ENCODE measurements at places on chromosomes 7 and 10.

- no peak for DNase-seq
Observed at GRCh38 chr7:131218727-131219128, 108.9 kb upstream of the MKLN1 start.

DNA sequence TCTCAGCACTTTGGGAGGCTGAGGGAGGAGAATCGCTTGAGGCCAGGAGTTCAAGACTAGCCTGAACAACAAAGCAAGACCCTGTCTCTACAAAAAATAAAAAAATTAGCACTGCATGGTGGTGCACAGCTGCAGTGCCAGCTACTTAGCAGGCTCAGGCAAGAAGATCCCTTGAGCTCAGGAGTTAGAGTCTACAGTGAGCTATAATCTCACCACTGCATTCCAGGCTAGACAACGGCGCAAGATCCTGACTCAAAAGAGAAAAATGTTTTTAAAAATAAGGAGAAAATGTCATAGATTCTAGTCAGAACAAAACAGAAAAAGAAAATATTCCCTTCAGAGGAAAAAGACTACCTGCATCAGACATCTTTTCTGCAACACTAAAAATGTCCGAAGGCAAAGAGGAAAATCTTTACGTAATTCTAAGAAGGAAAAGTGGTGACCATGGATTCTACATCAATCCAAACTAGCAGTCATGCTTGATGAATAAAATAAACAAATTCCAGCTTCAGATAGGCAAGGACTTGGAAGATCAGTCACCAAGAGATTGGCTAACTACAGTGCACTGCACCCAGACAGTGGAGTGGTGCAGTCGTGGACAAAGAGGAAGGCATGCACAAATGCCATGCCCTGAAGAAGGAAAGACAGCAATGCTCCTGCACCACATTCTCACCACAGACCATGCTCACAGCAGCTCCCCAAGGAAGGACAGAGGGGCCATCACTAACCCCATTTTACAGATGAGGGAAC, 54.3 kb downstream of the ERCC6 start:
- DNase-seq, result no peak

- no peak for DNase-seq
Observed at GRCh38 chr10:119290301-119291048, 83.1 kb downstream of the GRK5 start.

DNA sequence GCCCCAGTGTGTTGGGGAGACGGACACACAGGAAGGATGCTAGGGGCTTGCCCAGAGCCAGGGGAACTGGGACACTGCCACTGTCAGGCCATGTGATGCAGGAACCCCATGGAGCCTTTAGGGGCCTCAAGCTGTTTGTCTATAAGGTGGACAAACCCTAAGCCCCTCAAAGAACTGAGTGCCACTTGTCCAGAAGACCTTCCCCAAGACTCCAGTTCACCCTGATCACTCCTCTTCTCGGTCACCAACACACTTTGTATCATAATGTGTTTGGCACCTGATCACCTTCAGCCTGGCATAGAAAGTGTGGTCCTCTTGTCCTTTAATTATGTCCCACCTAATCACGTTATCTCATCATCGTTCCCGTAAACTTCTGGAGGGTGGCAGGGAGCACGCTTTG, 700 bp downstream of the H2BK1 start:
- no peak for DNase-seq

- DNase-seq, result no peak
Observed at GRCh38 chr10:74022926-74023629, 25.2 kb downstream of the VCL start.

DNA sequence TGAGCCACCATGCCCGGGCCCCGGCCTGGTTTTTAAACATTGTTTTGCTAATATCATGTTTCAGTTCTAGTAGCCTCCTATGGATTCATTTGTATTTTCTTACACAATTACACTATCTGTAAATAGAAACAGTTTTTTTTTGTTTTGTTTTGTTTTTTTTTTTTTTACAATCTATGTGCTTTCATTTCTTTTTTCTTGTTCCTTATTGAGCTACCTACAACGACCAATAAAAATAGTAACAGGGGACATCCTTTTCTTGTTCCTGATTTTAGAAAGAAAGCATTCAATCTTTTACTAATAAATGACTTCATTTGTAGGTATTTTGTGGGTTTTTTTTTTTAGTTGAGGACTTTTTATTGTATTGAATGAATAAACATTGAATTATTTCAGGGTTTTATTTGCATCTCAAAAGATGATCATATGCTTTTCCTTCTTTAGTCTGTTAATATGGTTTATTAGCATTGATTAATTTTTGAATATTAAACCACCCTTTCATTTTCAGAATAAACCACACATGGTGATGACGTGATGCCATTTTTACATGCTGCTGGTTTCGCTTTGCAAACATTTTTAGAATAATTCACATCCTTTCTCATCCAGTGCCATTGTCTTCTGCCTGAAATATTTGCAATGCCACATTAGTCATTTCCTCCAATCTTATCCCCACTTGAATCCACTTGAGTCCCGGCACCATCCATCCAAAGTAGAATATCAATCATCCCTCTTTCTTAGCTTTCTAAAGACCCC, 18.1 kb upstream of the AKR1E2 start:
- no peak for DNase-seq

GRCh38 chr7:44258865-44259546, 58.2 kb downstream of the YKT6 start:
- no peak for DNase-seq

Data from CD4-positive, alpha-beta T cell treated with Interleukin-10 for 1 hour (primary cell).